ENCODE measurements at places on chromosomes 13 and 19.

DNA sequence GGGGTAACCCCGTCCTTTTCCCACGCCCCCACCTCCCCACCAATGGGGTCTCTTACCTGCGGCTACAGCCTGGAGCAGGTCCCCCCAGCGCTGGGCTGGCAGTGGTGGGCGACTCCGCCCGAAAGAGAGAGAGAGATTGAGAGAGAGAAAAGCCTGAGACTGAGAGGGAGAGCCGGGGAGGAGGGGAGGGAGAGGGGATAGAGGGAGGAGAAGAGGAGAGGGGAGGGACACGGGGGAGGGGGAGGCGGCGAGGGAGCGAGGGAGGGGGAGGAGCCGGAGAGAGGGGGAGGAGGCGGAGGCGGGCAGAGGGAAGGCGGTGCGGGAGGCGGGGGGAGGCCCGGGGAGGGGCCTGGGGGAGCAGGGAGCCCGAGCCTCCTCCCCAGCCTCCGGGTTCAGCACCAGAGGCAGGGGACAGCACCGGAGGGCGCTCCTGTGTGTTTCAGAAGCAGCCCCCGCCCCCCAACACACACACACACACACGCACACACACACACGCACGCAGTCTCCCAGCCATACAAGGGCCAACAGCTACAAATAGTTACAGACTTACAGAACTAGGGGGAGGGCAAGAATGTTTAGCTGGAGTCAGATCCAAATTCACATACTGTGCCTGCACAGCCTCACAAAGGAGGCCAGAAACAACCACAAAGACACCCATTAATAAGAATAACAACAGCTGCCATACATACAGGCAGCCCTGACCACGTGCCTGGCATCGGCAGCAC lies at the start of gene SLC8A2:
Gene SLC8A2, minus strand, starts transcription at position 161 of the 725 bp plus-strand sequence. CDS start 5,490 bp downstream, outside the sequence.
- peak; percentile 62 for DNase-seq

DNA sequence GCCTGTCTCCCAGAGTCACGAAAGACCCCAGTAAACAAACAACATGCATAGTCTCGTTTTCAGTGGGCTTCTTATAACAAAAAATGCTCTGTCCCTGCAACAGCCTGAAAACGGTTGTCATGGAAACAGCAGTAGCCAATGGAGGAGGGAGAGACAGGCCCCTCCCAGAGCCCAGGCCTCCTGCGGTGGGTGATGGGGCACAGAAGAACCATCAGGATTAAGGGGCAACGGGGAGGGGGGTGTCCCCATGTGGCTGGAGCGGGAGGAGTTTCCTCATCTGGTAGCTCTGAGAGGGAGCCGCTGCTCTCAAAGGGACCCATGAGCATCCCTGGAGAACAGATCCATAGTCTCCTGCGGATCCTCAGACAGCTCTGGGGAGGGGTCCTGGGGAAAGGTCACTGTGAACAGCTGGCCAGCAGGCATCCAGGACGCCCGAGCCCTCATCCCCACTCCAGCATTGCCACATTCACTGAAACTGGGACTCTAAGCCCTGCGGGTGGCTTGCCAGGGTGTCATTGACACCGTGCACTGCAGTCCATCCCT lies 37.5 kb upstream of the PNMA8B start:
- DNase-seq: no peak

DNA sequence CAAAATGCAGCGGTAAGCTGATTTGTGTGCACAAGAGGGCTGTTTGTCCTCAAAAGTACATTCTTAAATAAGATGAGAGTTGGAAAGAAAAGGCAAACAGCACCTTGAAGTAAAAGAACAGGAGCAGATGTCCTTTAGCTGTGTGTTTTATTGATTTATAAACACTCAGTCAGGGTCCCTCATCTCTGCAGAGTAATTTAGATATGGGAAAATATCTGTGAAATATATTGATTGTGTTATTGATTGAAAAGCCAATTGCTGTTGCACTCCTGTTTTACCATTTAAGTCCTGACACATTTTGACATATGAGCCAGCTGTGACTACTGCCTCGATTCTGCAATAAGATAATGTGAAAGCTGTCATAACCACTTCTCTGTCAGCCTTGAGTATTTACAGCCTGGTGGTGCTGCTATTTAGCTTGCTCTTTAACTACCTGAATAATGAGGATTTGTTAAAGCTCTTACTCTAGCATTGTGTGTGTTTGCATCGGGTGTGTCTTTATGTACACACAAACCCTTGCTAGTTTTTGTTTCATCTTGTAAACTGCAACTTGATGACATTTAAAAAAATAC lies 550.1 kb downstream of the DACH1 start:
- no peak for DNase-seq

DNA sequence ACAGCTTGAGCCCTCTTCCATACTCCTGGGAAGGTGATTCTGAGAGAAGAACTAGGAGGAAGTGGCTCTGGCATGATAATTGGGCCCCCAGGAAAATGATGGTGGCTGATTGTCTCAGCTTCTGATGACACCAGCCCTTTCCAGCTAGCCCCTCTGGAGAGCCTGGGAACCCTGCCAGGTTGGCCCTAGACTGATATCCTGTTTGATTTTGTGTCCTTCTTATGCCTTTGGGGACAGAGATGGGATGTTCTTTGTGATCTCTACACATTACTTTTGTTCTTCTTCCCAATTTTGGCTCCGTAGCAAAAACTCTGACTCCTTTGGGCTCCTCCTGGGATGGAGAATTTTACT lies 39.7 kb downstream of the ERICH6B start:
- DNase-seq: no peak

DNA sequence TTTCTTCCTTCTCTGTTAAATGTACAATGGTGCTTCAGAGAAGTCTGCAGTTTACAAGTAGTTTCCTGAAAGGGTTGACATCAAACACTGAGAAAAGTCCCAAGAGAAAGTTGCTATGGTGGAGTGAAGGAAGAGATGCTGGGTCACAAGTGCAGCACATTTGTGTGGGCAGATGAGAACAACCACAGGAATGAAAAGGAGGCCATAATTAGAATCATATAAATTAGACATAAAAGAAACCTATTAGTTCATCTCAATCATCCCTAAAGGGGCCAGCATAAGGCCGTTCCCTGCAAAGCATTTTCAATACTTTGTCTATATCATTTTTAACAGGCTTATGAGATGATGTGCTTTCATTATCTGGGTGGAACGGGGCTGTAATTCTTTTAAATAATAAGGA lies 359.2 kb downstream of the IRS2 start:
- no peak for DNase-seq

- DNase-seq: peak; percentile 49
Measured at GRCh38 chr19:33797802-33798671, 1.4 kb downstream of the KCTD15 start.

GRCh38 chr13:46899801-46900200 lies 2.9 kb upstream of the HTR2A start:
- DNase-seq: no peak

DNA sequence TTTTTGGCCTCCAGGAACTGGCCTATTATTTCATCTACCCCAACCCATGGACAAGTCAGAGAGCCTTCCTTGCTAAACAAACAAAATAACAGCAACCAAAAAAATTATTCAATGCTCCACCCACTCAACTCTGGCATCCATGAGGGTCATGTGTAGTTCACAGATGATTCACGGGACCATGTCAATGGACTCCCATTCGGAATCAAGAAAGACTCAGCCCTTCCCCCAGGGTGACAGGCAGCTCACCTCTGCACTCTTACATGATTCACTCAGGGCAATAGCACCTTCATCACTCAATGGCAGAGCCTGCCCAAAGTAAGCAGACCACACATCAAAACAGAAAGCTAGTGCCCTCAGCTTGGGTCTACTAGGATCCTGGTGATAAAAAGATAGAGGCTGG lies 14.3 kb upstream of the SCEL start:
- DNase-seq: no peak

GRCh38 chr13:32468502-32469142 lies 40.7 kb upstream of the N4BP2L1 start:
- peak; percentile 23 for DNase-seq

GRCh38 chr13:40109351-40109844 lies 453.9 kb downstream of the COG6 start:
- no peak for DNase-seq

DNA sequence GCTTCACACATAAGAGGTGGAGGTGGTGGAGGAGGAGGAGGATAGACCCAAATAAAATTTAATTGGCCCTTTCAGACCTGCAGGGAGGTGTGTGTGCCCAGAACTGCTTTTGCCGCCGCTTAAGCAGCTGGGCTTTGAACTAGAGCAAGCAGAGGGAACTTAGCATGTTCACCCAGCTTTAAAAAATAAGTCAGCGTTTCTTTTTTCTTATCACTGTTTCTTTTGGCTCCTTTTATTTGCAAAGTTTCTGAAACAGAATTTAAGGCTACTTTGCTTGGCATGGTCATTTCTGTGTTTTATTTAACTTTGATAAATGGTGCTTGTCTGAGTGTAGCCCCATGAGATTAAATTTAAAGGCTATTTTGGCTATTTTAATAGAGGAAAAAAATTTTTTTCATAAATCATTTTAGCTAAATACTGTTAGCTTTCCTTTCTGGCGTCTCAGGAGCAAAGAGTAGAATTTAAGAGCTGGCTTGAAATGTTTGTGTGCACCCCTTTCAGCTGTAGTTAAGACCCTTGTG lies 43.3 kb upstream of the RNF113B start:
- no peak for DNase-seq

- DNase-seq: no peak
Measured at GRCh38 chr19:17245535-17245984, at the start of gene NR2F6. Gene NR2F6 (minus strand): TSS chr19:17245919. CDS start chr19:17245220, 699 bp downstream.

Measured in RPMI8226 (cell line).